ENCODE measurements at places on chromosomes 11 and 22.

DNA sequence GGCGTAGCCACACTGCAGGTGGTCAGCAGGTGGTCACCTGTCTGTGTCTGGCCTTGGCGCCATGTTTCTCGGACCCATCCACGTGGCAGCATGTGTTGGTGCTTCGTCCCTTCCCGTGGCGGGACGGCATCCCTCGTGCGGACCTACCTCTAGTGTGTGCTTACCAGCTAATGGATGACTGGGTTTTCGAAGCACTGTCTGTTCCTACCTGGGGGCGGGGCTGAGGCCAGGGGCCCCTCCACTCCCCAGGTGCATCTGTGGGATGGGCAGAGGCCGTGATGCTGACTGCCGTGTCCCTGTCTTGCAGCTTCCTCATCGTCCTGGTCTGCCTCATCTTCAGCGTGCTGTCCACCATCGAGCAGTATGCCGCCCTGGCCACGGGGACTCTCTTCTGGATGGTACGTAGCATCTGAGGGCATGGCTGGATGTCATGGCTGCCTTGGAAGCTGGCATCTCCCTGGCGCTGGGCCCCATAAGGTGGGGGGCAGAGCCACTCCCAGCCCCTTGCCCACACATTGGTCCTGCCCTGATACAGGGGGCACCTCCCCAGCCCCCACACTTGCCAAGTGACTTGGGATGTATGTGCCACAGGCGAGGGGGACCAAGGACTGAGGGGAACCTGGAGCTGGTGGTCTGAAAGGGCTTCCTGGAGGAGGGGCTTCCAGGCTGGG is 82.9 kb downstream of the KCNQ1 start:
- DNase-seq: no peak

DNA sequence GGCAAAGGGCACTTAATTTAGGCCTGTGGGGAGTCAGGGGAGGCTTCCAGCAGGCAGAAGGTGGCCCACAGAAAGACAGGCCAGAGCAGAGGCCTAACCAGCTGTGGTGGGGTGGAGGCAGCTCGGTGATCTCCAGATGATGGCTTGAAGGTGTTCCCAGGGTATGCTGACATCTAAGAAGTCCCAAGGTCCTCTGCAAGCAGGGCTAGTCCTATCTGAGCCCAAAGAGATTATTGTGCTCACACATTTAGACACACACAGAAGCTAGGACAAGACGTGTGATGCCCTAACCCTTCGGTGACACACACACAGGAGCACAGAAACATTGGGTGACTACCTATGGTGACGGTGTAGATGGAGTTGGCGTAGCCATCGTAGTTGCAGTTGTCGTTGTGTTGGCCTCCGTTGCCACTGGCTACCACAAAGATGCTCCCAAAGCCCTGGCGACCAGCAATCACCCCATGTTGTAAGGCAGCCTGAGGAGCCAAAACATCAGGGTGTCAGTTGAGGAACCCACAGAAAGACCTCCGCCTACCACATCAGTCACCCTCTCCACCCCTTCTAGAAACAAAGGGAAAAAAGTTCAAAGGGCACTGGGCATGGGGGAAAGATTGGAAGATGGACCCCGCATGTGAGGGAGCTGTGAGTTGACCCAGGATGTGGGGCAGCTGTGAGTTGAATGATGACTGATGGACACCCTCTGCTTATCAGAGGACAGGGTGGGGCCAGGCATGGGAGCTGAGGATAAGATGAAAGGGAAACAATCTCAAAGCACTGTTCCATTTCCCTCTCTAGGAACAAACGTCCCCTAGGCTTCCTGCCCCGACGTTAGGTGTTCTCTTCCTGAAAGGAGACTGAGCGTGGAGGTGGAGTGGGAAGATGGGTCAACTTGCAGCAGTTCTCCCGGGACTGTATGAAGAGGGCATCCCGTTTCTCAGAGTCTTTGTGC is 7.9 kb downstream of the PCSK7 start:
- no peak for DNase-seq

GRCh38 chr22:21768435-21768834 is 32.8 kb upstream of the YPEL1 start:
- no peak for DNase-seq

DNA sequence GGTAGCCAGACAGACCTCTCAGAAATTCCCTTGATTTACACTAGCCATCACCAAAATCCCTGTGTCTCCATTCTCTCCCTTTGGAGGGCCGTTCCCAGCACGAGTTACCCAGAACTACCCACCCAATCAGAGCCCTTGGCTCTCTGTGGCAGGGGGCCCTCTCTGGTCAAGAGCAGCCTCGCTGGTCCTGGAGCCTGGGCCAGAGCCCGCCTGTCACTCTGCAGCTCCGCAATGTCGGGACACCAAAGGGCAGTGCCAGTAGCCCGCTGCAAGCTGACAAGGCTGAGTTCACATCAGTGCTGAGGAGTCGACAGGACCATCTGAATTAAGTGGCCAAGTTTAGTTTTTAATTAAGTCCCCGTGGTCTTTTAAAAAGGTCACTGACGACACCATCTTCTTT is 241.6 kb downstream of the ST3GAL4 start:
- no peak for DNase-seq

DNA sequence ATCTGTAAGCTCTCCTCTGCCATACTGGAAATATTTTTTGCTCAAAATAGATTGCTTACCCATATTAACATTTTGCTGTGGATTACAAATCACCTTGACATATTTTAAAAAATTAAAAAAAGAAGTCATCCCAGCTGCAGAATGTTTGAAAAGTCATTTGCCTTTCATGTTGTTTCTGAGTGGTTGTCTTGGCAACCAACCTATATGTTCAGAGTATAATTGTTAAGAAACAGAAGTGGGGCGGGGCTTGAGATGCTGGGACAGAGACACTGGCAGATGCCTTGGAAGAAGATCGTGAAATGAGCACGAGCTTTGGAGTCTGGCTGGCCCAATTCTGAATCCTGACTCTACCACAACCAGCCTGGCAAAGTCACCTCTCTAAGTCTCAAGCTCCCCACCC is 348.2 kb downstream of the LARGE1 start:
- DNase-seq: no peak

DNA sequence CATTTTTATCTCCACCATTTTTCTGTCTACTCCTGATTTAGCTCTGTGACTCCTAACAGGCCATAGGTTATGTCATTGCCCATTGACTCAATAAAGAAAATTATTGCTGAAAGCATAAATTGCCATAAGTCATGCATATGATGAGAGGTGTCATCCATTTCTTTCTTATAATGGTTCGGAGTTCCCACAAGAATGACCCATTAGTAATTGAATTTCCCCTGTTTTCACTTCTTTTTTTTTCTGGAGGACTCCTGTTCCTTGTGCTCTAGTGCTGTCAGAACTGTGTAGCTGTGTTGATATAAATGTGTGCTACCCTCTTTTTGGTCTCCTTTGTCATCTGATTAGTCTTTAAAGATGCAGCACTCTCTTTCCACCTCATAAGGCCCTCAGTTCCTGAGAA is 22.9 kb upstream of the CARD18 start:
- DNase-seq: no peak

GRCh38 chr11:86765878-86766277 is 34.5 kb upstream of the PRSS23 start:
- no peak for DNase-seq

GRCh38 chr11:8650401-8650990 is 32.0 kb downstream of the TRIM66 start:
- DNase-seq: no peak

DNA sequence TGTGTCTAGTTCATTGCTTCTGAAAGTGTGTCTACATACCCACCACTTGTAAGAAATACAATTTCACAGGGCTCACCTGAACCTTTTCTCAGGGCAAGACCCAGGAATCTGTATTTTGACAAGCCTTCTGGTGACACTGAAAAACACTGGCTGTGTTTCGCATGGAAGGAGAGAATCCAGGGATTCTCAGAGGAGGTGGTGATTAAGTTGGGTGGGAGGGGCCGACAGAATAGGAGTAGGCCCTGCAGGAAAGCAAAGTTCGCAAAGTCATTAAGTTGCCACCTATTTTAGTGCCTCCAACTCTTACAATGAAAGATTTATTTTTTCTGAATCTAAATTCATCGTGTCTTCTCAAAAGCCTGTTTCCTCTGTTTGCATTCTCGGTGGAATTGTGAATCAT is 186.8 kb downstream of the FAT3 start:
- no peak for DNase-seq

DNA sequence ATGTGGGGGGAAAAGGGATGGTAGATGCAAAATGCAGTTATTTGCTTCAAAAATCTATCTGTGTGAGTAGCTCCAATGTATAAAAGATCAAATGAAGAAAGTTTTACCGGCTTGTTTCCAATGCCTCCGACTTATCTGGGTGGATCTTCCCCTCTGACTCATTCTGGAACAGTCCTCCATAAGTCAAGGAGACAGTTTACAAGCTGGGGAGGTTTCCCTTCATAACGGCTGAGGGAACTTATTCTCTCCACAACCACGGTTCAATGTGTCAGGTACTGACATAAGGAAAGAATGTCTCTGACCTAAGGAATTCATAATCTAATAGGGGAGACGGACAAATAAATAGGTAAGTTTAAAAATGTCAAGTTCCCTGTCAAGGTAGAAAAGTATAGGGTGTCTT is 49.7 kb upstream of the BIRC3 start:
- no peak for DNase-seq

- no peak for DNase-seq
Measured at GRCh38 chr11:120909676-120910416, 114.1 kb upstream of the TBCEL start.

DNA sequence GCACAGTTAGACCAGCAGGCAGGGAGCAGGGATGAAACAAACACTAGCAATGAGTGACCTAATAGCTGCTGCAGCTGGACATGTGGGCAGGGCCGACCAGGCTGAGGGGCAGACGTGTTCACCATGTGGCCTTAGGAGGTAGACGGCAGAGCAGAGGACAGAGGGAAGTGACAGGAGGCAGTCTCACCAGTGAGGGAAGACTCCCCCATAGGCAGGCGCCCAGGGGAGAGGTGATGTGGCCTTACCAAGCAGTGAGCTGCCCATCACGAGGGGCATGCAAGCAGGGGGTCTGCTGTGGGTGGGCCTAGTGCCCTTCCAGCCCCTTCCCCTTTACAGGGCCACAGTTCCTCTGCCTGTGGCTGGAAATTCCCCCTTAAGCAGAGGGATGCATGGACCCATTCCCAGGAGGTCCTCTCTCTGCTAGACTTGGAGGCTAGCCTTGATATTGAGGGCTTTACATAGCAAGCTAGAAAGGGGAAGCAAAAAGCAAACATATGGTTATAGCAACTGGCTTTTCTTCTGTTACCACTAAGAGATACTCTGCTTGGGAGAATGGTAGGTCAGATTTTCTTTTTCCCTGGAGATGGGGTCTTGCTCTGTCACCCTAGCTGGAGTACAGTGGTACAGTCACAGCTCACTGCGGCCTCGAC is 67.6 kb downstream of the MPPED1 start:
- no peak for DNase-seq

DNA sequence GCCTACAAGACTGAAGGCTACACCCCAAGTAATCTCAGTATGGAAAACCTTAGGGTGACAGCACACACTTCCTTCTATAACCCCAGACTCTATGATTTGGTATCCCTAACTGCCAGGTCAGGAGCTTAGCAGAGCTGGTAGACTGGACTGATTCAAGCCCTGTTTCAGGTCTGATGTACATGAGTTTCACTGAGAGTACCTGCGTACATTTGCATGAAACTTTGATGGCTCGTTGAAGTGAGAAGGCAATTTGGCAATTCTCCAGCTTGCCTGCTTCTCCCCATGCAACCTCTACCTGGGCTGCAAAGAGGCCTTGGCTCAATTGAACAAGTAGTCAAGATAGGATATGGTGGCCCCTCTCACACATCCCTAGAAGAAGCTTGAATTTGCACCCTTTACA is 10.2 kb downstream of the FIBIN start:
- DNase-seq: no peak

DNA sequence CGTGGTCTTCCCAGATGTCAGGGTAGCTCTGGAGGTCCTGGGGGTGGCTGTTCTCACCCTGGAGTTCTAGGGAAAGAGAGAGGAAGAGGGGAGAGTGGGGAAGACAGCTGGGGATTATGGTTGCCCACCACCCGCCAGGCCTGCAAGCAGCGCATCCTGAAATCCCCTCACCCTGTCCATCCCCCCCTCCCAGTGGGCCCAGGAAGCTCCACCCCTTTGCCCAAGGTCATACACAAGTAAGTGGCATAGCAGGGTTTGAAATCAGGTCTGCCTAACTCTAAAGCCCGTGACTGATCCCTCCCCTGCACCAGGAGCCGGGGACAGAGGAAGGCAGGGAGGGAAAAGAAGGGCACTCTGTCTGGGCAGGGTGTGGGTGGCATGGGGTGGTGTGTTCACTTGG is 105.3 kb downstream of the NECTIN1 start:
- no peak for DNase-seq

DNA sequence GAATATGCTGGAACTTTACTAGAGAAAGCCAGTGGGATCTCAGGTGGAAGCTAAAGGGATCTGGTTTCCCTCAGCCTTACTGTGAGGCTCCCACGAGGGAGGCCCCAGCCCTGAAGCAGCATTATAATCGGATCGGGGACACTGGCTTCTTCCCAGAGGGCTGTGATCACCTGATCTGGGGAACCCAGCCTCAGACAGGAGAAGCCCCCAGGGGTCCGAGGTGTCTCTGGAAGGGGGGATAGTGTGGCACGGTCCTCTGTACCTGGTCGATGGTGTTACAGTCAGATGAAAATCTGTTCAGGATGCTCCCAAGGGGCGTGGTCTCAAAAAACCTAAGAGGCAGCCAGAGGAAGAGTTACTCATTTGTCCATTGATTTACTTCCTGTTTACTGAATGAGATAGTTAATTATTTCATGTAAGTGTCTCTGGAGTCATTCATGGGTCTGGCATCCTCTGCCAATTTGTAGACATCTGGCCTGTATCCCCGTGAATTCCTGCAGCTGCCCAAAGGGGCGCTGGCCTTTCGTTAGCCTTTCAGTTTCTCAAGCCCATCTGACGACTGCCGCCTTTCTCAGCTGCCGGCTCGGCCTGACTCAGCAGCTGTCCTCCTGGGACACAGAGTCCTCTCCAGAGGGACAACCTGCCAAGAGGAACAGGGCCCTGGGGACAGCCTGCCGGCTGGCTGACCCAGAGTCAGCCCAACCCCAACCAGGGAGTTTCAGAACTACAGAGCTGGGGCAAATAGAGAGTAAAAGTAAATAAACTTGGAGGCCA is 17.0 kb upstream of the KCNJ11 start:
- DNase-seq: no peak

- no peak for DNase-seq
Measured at GRCh38 chr11:30393012-30393411, 70.1 kb downstream of the ARL14EP start.

- no peak for DNase-seq
Measured at GRCh38 chr22:35811670-35812069, 94.0 kb downstream of the APOL5 start.

GRCh38 chr22:31233001-31233400 is 20.9 kb downstream of the LIMK2 start:
- DNase-seq: no peak

GRCh38 chr11:67111261-67111660 is 7.8 kb upstream of the KDM2A start:
- DNase-seq: no peak

DNA sequence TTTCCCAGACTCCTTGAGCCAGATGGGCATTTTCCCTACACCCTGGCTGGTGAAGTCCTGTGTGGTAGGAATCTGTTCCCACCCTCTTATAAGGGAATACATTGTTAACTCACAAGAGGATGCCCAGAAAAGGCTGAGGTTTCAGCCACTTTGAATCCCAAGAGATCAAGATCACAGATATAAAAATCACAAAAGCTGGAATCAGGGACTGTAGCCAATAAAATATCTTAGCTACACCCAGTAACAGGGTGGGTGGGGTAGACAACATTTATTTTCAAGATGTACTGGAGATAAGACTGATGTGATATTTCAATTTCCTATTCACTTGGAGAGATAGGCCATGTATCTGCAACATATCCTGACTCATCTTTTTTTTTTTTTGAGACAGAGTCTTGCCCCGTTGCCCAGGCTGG is 50.3 kb downstream of the COPB1 start:
- DNase-seq: no peak

- DNase-seq: no peak
Measured at GRCh38 chr22:21690401-21690801, 24.6 kb downstream of the PPIL2 start.
